Glutamatergic neuron (in vitro differentiated cells): ENCODE measurements at places on chromosomes 2 and 18. TPM values are rescaled to one million over a fixed set of nuclear protein-coding genes. Genes with fewer than 3 reads are reported as not detected.

The ANKRD53 gene
- total RNA-seq: 11.7 TPM

The BBS5 gene
- total RNA-seq: 3.3 TPM

The COL6A3 gene
- 0.07 TPM for total RNA-seq

The MDH1 gene
- 103 TPM for total RNA-seq

The ASAP2 gene
- 49.6 TPM for total RNA-seq

The C2orf81 gene
- total RNA-seq: 3.7 TPM

The ZNF514 gene
- total RNA-seq: 19.1 TPM

GRCh38 chr2:98311771-98312545 is 34.3 kb upstream of the CNGA3 start:
- no peak for DNase-seq
- no peak overlapping the region for H3K4me3 ChIP-seq
- no peaks in the 10 kb centered on the region for H3K4me1 ChIP-seq
- no peak overlapping the region for H3K27ac ChIP-seq

DNA sequence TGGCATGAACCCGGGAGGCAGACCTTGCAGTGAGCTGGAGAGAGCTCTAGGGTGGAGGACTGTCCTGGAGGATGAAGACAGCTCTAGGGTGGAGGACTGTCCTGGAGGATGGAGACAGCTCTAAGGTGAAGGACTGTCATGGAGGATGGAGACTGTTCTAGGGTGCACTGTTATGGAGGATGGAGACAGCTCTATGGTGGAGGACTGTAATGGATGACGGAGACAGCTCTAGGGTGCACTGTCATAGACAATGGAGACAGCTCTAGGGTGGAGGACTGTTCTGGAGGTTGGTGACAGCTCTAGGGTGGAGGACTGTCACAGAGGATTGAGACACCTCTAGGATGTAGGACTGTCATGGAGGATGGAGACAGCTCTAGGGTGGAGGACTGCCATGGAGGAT is 21.1 kb upstream of the KCNG2 start:
- no peaks in the 10 kb centered on the region for H3K4me1 ChIP-seq
- no peak overlapping the region for H3K4me3 ChIP-seq
- H3K27ac ChIP-seq: no peak overlapping the region

DNA sequence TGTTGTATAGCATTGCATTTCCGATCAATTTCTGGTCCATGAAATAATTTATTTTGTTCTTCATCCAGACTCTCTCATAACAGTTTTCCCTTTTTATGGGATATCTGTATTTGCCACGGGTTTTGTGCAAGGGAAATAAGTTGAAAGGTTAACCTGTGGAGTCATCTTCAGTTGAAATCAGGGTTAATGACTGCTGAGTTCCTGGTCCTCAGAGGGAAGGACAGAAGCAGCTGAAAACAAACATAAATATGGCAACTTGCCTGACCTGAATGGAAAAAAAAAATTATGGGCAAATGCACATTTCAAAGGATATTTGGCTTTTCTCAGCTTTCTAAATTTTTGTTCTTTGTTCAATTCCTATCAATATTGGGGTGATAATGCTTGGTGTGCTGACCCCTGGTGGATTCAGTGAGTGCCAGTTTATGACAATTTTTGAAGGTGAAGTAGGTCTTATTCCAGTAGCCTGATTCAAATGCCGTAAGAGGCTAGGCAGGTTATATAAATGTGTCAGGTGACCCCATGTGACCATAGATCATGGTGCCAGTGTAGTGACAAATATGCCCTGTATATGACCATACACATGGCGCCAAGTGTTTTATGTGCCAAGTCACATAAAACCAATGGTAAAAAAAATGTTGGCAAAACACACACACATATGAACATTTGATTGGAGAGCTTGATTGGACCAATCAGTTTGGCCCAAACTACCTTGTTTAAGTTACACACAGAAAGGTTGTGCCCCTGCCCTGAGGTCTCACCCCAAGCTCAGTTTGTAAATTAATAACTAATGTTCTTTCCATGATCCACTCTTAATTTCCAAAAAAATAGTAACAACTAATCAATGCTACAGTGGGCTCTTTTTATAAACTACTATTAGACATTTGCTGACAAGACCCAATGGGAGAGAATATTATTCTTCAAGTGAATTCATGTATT is 47.6 kb upstream of the FAM124B start:
- H3K4me1 ChIP-seq: no peaks in the 10 kb centered on the region
- peaks cover 6% of the 10 kb centered on the region for H3K36me3 ChIP-seq
- H3K4me3 ChIP-seq: no peak overlapping the region
- no peaks in the 10 kb centered on the region for H3K27me3 ChIP-seq
- DNase-seq: no peak
- no peak overlapping the region for H3K27ac ChIP-seq

- no peaks in the 10 kb centered on the region for H3K36me3 ChIP-seq
- no peak overlapping the region for H3K4me3 ChIP-seq
- DNase-seq: no peak
- H3K4me1 ChIP-seq: peaks cover 14% of the 10 kb centered on the region
- H3K27me3 ChIP-seq: no peaks in the 10 kb centered on the region
These were observed 13.5 kb downstream of the ANKRD12 start for GRCh38 chr18:9150121-9150520.

DNA sequence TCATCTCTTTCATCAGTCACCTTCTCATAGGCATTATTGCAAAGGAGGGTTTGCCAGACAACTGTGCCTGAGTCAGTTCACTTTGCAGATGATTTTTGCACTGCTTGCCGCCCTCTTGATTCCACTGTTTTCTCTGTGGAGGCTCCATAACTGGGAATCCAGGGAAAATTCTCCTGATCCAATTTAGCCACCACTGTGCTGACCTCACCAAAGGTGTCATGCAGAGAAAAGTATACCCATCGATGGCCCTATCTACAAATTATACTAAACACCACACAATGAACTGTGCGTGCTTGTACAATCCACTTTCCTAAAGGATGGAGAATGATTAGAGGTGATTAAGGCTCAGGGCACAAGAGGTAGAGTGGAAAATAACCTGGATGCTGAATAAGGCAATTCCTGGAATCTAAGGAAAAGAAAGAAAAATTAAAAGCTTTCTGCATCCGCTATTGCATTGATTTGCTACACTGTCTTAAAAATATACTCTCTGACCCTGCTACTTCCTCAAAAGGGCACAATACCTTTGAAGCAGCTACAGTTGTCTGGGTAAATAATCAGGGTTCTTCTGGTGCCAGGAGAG is 409.4 kb downstream of the RIT2 start:
- peak overlapping the region; percentile 69 for H3K27ac ChIP-seq
- DNase-seq: no peak
- H3K36me3 ChIP-seq: no peaks in the 10 kb centered on the region
- peak overlapping the region; percentile 32 for H3K4me3 ChIP-seq
- H3K27me3 ChIP-seq: no peaks in the 10 kb centered on the region
- H3K4me1 ChIP-seq: peaks cover 10% of the 10 kb centered on the region

DNA sequence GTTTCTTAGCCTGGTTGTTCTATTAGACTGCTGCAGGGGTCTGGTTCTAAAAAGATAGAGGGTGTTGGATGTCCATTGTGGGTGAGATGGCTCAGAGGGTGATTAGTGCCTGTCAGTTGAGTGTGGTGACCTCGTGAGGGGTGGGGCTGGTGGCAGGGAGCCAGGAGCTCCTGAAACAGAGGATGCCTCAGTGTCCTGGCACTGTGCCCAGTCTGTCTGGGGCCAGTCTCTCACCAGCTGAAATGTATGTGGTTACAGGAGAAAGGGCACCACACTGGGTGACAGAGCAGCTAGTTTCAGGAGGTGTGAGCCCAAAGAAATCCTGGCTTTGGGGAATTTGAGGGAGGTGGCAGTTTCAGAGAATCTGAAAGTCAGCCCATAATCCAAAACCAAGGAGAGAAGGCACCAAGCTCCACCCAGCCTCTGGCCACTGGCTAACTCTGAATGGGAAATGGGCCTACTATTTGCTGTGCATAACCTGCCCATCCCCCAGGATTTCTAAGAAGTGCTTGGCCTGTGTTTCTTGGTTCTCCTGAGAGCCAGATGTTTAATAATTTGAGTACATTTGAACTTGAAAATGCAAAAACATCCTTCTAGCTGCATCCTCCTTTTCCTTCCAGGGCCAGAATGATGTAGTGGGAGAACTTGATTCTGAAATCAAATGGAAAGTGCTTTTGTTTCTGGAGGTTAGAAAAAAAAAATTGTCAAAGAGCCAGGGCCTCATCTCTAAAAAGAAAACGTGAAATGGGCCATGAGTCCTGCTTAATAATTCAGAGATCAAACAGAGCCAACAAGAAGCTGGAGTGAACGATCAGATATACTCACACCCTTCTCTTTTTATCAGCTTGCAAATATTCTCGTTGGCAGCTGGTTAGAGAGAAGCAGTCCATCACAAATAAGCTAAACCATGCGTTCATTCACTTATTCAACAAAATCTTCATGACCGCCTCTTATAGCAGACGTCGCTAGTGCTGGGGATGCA is 92.3 kb downstream of the B3GNT2 start:
- H3K4me1 ChIP-seq: no peaks in the 10 kb centered on the region
- no peaks in the 10 kb centered on the region for H3K27me3 ChIP-seq
- no peak overlapping the region for H3K4me3 ChIP-seq
- H3K27ac ChIP-seq: no peak overlapping the region
- peaks cover 18% of the 10 kb centered on the region for H3K36me3 ChIP-seq
- no peak for DNase-seq

GRCh38 chr2:176637142-176637485 is 367.9 kb downstream of the MTX2 start:
- no peak for DNase-seq
- no peak overlapping the region for H3K27ac ChIP-seq
- peaks cover 6% of the 10 kb centered on the region for H3K27me3 ChIP-seq
- H3K36me3 ChIP-seq: no peaks in the 10 kb centered on the region
- H3K4me3 ChIP-seq: peak overlapping the region; percentile 79

DNA sequence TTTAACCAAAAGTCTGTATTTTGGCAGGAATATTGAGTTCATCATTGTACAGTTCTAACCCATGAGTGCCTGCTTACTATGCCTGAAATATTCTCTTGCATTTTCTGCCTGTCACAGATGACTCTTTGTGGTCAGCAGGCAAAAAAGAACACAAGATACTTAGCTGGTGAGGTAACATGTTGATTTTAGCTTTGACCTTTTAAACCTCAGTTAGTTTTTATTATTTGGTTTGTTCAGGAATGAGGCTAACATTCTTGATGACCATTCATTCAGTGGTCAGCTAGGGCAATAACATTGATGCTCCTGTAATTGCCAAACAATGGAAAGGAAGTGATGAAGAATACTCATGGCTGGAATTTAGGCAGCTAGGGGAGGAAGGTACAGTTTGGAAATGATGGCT is 491.2 kb downstream of the PIK3C3 start:
- H3K36me3 ChIP-seq: peaks cover 10% of the 10 kb centered on the region
- no peaks in the 10 kb centered on the region for H3K27me3 ChIP-seq
- H3K4me3 ChIP-seq: no peak overlapping the region
- DNase-seq: no peak
- no peak overlapping the region for H3K27ac ChIP-seq

DNA sequence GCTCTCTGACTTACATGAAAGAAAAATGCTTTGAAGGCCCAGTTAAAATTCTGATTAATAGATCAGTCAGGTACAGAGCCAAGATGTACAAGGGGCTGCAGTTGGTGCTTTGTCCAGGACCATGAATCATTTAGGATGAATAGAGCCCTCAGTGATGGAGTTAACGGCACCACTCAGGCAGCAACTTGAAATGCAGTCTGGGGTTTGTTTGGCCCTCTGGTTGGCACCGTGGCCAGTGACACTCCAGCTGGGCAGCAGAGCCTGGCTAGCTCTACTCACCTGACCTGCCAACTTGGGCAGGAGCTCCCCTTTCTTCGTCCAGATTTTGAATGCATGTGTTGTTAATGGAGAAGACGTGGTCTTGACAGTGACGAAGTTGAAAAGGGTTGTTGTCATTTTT is 493.0 kb upstream of the ACVR2A start:
- H3K27ac ChIP-seq: no peak overlapping the region
- no peaks in the 10 kb centered on the region for H3K36me3 ChIP-seq
- peaks cover 14% of the 10 kb centered on the region for H3K4me1 ChIP-seq

GRCh38 chr2:37982147-37982582 is 57.1 kb downstream of the RMDN2 start:
- no peak overlapping the region for H3K4me3 ChIP-seq
- H3K27me3 ChIP-seq: no peaks in the 10 kb centered on the region
- H3K27ac ChIP-seq: no peak overlapping the region
- peaks cover 3% of the 10 kb centered on the region for H3K36me3 ChIP-seq
- DNase-seq: peak; percentile 76
- H3K4me1 ChIP-seq: peaks cover 1% of the 10 kb centered on the region

- H3K27ac ChIP-seq: no peak overlapping the region
- no peak overlapping the region for H3K4me3 ChIP-seq
- no peak for DNase-seq
- H3K27me3 ChIP-seq: peaks cover 11% of the 10 kb centered on the region
- peaks cover 12% of the 10 kb centered on the region for H3K4me1 ChIP-seq
- peaks cover 11% of the 10 kb centered on the region for H3K36me3 ChIP-seq
These were observed 147.3 kb upstream of the SPRED2 start for GRCh38 chr2:65579506-65580235.
